ENCODE measurements at places on chromosomes 3 and 15.

DNA sequence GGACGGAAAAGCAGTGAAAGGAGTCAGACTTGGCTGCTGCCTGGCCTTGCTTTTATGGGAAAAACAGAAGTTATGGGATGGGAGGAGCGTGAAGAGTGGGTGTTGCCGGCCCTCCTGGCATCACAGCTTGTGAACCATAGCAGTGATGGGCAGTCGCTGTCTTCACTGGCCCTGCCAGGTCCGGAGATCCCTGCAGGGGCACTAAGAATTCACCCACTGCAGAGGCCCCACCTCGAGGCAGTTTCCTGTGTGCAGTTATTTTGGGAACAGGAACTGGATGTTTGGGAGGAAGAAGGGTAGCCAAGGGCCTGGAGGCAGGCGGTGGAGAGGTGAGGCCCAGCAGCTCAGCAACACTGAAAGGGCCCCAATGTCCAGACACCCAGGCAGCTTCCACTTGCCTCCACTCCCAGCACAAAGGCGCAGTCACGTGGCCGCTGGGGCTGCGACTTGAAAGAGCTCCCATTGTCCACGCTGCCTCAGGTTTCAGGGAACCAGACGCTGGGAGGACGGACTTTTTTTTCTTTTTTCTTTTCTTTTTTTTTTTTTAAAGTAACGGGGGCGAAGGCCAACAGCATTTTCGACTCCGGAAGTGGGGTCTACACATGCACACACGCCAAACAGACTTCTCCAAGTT, 255.6 kb downstream of the ZNF621 start:
- no peak for DNase-seq

- DNase-seq, result no peak
Measured at GRCh38 chr3:27542476-27542875, 58.3 kb upstream of the SLC4A7 start.

- no peak for DNase-seq
Measured at GRCh38 chr3:184209146-184209923, 20.1 kb upstream of the VWA5B2 start.

DNA sequence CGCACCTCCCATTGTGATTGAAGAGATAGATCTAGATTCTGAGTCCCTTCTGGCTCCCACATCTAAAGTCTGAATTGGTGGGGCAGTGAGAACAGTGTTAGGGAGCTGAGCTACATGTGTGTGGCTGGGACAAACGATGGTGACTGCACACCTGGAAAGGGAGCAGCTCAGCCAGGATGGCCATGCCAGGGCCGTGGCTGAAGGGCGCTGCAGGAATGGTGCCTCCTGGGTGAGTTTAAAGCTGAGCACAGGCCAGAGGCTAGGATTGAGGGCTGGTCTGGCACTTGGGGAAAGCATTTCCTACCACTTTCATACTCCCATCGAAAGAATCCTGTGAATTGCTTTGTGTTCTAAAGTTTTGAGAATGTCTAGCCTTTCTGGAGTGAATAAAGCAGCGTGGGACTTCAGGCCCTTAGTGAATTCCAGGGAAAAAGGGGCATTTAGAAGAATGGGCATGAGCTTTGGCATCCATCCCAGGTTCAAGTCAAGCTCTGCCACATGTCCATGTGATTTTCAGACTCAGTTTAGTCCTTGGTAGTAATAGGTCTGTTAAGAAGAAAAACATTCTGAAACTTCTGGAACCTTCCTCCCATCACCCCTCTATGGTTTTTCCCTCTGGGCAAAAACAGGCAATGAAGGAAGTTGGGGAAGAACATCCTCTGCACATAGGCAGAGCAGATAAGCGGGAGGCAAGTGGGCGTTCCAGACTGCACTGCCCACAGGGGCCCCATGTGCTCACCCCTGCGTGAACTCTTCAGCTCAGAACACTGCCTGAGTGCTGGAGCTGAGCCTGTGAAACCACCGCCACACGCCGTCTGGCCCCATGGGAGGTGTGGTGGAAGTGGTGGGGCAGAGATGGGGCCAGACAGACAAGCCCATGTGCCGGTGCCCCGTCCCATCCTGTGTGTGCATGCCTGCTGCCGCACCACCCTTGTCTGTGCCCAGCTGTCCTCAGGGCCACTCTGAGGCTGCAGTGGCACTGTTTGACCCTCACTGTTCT, 12.9 kb upstream of the CPNE9 start:
- DNase-seq, result peak; percentile 62

DNA sequence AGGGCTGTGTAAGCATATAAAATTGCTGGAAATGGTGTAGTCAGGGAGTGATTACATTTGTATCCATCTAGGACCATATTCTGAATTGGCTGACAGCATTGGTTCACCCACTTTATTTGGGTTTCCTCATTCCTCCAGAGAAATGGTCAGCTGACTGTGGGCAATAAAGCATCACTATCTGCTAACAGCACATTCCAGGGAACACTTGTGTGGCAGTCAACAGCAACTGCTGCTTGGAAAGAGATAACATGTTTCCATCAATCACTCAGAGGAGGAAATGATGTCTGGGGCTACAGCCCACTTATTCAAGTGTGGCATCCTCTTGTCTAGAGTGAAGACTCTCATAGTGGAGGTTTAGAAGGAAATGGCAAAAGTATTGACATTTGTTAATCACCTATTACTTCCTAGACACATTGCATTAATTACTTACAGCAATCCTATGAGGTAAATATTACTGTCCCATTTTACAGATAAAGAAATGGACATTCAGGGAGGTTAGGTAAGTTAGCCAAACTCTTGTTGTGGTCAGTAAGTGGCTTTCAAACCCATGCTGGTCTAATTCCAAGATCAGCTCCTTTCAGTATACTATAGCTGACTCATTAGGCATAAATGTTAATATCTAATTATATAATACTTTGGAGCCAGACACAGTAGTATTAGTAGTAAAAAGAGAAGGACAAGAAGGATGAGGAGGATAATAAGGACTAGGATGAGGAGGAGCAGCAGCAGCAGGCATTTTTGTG, 247.8 kb downstream of the ALCAM start:
- DNase-seq, result no peak

- DNase-seq, result no peak
Measured at GRCh38 chr3:40181182-40181581, 128.3 kb upstream of the EIF1B start.

GRCh38 chr15:69478259-69478781, 25.7 kb downstream of the RPLP1 start:
- peak; percentile 62 for DNase-seq

DNA sequence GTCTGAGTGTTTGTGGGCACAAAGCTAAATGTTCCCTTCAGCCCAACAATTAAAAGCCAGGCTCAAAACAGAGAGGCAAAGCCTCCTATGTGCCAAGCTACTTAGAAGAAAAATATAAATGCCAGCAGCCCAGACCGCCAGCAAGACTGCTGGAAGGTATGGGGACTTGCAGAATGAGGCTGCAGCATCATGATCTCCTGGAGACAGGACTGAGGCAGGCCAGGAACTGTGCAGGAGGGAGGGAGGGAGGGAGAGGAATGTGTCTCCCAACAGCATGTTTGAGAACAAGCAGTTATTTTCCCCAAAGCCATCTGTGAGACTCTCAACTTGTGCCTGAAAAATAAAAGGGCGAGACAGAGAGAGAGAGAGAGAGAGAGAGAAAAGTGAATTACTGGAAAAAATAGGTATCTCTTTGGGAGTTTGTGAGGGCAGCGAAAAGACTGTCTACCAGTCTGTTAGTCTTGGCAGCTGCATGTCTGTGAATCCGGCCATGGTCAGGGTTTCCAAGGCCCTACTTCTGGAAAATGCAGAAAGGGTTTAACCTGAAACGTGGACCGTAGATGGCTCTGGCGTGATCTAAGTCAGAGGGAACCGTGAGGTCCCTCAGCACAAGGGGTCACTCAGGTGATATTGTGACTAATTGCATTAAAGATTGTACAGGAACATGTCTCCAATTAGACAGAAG, 139.7 kb upstream of the COL8A1 start:
- DNase-seq, result no peak

DNA sequence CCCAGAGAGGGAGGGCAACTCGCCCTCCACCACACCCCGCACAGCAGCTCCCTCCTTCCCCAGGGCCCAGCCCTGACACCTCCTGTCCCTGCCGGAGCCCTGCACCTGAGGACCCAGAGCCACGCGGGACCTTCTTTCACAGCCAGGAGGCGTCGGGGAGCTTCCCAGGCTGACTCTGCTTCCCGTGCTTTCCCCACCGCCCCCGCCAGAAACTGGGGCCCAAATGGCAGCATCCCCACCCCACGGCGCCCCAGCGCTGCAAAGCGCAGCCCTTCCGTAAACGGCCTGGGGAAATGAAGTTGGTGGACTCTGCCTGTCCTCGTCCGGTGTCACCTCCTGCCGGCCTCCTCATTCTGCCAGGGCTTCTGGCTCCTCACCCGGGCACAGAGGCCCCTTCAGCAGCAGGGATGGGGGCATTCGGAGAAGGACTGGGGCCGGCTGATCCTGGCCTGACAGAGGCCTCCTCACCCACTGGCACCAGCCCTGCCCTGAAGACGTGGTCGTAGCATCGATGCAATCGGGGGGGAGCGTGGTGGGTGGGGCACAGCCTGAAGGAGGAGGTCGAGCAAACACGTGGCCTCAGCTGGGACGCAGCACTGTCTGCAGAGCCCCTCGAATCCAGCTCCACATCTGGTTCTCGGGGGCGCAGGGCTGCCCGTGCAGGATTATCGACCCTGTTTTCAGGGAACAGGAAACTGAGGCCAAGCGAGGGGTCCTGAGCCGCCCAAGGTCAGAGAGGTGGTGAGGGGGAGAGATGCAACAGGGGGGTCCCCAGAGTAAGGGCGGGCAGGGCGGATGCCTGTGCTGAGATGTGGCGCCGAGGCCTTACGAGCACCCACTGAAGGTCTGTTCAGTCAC, 235.4 kb downstream of the XXYLT1 start:
- DNase-seq, result no peak

DNA sequence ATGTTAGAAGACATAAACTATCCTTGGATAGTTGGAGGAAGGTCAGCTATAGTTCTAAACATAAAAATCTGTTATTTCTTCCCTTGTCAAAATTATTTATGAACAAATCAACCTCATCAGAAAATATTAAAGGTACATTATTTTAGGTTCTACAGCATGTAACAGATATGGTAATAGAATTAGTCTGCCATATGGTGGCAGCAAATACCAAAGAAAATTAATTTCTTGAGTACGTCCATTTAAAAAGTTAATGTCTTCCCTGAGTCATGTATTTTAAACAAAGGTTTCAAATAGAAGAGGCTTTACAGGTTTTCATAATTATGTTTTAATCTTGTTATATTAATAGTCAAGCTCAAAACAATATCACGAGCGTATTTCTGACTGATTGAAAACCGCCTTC, 17.9 kb upstream of the ANKRD28 start:
- DNase-seq, result peak; percentile 10

DNA sequence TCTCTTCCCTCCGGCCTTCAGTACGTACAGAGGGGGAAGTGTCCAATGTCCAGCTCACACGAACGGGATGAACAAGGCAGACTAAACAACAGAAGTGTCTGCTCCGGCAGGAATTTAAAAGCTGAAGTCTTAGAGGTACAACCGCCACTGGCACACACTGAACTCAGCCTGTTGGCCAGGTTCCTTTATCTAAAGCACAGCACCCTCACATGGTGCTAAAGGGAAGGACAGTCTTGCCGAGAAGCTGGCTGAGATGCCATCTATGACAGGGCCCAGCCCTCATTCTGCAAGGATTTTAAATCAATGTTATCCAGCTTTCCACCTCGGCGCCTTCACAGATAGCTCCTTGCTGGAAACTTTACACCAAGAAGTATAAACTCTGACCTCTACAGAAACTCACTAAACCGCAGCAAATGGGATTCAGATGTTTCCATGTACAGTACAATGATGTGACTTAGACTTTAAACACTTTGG, 2.8 kb downstream of the ADAMTS17 start:
- DNase-seq, result no peak

DNA sequence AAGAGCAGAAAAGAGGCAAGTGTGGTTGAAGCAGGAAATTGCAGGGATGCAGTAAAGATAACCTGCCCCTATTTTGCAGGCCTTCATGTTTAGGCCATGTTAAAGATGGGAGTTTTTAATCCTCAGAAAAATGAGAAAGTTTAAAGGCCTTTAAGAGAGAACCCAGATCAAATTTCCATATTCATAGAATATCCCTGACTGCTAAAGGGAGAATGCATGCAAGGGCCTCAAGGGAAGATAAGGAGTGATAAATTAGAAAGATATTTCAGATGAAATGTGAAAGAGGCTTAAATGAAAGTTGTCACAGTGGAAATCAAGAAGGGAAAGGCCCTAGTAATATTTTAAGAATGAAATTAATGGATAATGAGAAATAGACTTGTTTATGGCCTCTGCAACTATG, 292.1 kb downstream of the SATB1 start:
- no peak for DNase-seq

- peak; percentile 30 for DNase-seq
Measured at GRCh38 chr3:59262076-59262498, 212.3 kb upstream of the CFAP20DC start.

GRCh38 chr15:68683026-68683425, 104.2 kb downstream of the CORO2B start:
- DNase-seq, result no peak

DNA sequence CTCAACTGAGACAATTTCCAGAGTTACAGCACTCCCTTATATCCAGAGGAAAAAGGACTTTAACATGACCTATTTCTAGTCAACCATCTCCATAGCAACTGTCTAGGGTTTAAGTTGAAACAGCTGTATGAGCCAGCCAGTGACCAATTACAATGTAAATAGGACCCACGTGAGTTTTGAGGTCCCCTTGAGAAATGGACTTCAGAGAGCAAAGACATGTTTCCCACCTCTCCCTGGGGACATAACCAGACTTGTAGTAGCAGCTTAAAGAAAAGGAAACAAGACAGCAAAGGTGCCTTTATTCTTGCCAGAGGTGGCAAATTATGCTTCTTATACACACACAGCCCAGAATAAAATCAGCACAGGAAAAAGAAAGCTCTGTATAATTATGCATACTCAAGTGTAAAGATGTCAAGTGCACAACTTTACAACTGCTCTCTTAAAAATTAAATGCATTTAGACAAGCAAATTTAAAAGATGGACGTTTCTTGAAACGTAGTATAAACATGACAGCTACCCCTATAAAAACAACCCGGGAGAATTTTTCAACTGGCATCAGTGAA, 40.2 kb downstream of the SUMF1 start:
- peak; percentile 52 for DNase-seq

GRCh38 chr15:25838871-25839195, 24.3 kb downstream of the ATP10A start:
- no peak for DNase-seq

DNA sequence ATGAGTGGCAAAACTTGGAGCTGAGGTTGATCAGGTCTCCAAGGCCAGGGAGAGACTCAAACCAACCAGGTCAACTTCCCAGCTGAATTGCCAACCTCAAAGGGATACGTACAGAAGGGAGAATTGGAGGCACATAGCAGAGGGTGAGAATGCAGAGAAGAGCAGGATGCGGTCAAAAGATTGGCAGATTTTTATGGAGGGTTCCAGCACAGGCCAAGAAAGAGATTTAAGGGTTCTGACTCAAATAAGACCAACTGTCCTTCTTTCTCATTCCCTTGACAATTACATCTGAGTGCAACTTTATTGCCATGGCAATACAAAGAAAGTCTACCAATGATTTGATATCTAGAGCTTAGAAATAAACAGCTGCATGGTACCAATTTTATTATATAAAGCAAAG, 33.2 kb downstream of the SCG5 start:
- no peak for DNase-seq
